Dermis microvascular lymphatic vessel endothelial cell (primary cell): ENCODE measurements at places on chromosomes 6 and 20. TPM values are rescaled to one million over a fixed set of nuclear protein-coding genes. Genes with fewer than 3 reads are reported as not detected.
A peak's percentile ranks its signal among the peaks of the same experiment; 100 is the strongest.

The PROKR2 gene
- total RNA-seq: not detected in 2 replicates

- DNase-seq: no peak
These were observed 14.2 kb downstream of the PXDC1 start for GRCh38 chr6:3737149-3737830.

The PTK6 gene
- under 0.01 TPM in 2 replicates for total RNA-seq

DNA sequence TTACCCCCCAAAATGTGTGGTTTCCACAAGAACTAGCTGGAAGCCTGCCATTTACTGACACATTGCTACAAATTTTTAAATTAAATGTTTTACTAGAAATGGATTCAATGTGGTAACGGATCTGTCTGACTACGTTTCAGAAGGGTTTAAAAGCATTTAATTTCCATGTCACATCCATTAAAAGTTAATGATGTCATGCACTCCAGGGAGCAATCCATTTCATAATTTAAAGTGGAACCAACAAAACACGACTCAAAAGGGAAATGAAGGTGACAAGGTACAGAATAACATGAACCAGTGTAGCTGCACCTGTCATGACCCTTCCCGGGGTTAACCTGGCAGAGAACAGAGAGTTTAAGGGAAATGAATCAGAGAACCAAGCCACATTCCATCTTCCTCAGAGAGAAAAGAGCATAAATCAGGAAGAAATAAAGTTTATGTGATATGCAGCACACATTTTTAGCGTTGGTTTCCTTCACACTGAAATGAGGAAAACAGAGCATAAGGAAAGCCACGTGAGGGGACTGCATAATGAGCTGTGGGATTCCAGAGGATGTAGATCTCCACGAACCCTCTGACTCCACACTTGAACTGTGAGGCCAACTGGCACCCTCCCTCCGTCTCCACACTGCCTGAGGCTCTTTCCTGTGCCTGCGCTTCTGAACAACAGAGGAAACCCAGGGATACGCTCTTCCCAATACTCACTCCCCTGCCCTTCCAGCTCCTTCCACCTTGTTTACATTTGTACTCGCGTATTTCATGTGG is 170.3 kb upstream of the AHI1 start:
- DNase-seq: peak; percentile 79

DNA sequence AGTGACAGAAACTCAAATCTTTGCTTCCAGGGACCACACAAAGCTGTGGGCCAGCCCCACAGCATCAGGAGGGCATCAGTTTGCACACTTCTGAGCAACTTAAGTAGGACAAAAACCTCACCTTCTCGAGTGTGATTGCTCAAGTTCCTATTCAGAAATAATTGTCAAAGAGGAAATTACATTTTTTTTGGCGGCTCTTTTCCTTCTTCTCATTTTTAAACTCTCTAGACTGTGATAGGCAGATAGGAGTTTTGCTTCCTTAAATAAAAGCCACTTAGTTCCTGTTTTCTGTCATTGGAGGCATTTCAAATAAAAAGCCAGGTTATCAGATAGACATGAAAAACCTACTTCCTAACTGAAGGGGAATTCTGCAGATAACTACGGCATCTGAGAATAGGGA is 11.2 kb upstream of the TAGAP start:
- DNase-seq: no peak

The CCDC170 gene
- under 0.01 TPM in 2 replicates for total RNA-seq

The CDSN gene
- under 0.01 TPM in 1 of 2 replicates, not detected in the other for total RNA-seq

DNA sequence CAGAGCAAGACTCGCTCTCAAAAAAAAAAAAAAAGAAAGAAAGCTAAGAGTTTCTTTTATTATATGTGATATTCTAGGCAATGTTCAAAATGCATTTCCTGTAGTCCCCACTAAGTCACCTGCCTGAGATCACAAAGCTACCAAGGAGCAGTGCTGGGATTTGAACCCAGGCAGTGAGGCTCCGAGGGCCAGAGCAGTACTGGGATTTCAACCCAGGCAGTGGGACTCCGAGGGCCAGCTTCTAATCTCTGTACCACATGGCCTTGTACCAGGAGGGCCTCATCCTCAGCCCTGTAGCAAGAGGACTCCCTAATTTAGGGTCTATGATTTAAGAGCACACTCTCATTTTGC is 39.7 kb downstream of the ZMYND8 start:
- no peak for DNase-seq

DNA sequence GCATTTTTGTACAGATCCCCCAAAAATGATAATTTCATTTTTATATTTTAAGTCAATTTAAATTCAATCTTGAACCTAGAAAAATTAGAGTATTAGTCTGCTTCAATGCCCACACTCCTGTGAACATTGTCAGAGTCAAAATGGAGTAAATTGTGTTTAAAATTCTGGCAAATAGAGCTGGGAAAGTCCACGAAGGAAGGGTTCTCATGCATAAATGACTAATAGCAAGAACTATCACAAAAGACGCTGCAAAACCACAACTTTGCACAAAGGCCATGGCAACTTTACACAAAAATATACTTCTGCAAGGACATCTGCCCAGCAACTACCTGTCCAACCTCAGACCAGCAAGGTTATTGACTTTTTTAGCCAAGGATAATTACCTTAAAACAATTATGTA is 203.2 kb upstream of the SMLR1 start:
- no peak for DNase-seq

DNA sequence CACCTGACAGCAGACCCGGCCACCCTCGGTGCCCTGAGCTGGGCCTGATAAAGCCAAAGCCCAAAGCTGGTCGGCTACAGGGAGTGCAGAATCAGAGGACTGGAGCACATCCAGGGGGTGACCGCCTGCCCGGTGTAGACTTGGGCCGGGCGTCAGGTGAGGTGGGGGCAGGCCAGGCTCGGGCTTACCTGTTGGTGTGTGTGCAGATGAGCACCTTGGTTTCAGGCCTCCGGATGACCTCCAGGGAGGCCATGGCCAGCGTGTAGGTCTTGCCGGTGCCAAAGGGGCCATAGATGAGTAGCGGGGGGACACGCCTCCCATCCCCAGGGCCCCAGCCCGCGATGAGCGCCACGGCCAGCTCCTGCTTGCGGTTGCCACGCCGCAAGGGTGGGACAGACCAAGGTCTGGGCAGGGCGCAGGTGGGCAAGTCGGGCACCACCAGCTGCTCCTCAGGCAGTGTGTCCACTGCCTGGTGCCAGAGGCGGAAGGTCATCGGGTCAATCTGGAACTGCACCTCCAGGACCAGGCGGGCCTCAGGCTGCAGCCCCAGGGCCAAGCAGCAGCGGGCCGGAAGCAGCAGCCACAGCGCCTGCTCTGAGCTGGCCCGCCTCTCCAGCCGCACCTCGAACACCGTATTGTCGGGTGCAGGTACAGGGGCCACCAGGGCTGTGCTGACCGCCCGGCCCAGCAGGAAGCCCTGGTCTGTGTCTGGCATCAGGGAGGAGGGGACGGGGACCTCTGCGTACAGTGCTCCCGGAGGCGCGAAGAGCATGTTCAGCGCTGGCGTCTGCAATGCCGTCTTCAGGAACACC is 5.7 kb downstream of the HELZ2 start:
- no peak for DNase-seq

- DNase-seq: no peak
These were observed 63.2 kb downstream of the SESN1 start for GRCh38 chr6:109031416-109031815.

- DNase-seq: no peak
These were observed at the start of gene TFAP2C for GRCh38 chr20:56628873-56629463. TFAP2C (plus strand) TSS chr20:56629306; CDS start chr20:56629545, 239 bp downstream.

GRCh38 chr6:97668716-97669115 is 385.7 kb upstream of the MMS22L start:
- DNase-seq: no peak

DNA sequence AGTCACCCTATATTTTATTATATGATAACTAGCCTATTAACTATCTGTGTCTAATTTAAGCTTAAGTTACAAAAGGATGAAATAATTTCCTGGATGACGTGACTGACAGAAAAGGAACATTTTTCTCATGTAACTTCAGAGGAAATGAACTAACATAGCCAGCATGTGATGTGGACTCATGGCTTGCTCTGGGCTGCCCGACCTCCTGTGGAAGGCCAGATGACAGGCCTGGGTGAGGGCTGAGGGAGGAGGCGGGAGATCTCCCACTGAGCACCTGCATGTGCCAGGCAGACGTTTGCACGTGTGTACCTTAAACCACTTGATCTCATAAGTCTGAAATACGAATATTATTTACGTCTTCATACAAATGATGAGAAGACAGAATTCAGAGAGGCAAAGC is 321.1 kb downstream of the SYNE1 start:
- DNase-seq: peak; percentile 97

DNA sequence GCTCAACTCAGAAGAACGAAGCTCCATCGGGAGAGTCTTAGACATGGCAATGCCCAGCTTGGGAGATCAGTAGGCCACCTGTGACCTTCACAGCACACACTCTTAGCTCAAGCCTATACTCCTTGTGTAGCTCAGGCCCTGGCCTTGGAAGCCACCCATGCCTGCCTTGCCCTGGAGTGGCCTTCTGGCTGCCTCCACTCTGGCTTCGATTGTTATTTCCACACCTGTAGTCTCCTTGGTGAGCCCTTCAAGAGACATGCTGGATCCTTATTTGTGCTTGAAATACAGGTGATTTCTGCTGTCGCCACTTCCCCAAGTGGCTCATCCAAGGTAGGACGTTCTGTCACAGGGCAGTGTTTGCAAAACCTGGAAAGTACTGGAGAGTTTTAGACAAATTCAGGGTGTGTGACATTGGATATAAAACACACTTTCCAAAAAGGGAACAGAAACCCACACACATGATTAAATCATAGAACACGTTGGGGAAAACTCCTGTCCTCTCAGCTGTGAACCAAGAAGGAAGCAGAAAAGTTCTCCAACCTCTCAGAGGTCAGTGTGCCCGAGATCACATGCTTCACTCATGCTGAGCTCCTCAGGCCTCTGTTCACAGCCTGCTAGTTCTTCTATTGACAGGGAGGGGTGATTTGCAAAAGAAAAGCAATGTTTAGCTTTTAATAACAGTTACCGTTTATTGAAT is 391.8 kb downstream of the CDC5L start:
- DNase-seq: no peak

The CGA gene
- total RNA-seq: not detected in 2 replicates
